ENCODE measurements at places on chromosomes 3 and 15.

- no peak for DNase-seq
Observed at GRCh38 chr3:128394033-128394432, 72.7 kb downstream of the DNAJB8 start.

DNA sequence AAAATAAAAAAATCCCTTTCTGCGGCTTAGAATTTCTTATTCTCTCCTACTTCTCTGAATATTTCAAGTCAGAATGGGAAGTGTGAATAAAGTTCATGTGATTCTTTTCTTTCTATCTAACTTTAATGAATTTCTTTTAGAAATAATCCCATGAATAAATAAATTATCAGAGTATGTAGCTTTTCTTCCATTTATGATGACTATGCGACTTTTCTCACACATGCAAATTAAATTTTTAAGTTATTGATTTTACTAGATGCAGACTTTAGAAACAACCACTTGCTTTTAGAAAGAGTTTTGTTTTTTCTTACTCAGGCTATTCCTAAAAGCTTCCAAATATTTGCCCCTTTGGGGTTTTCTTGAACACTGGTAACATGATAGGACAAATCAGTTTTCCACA, 477.7 kb upstream of the AGTR1 start:
- DNase-seq, result no peak

DNA sequence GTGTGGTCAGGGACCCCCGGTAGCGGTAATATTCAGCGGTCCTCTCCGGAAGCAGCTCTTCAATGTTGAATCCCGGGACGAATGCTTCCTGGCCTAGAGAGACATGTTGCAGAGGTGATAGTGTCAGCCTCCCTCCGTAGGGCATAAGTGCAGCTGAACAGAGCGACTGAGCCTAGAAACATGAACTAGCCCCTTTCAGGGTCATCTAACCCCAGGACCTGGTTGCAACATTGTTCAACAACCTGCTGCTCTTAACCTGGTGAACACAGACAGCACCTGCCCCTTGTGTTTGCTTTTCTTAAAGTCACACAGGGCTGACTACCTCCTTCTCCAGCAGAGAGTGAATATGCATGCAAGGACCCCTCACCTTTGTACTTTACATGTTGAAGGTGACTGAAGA, 41.3 kb downstream of the CA12 start:
- no peak for DNase-seq

GRCh38 chr3:111496894-111497559, 45.0 kb upstream of the CD96 start:
- DNase-seq, result no peak

DNA sequence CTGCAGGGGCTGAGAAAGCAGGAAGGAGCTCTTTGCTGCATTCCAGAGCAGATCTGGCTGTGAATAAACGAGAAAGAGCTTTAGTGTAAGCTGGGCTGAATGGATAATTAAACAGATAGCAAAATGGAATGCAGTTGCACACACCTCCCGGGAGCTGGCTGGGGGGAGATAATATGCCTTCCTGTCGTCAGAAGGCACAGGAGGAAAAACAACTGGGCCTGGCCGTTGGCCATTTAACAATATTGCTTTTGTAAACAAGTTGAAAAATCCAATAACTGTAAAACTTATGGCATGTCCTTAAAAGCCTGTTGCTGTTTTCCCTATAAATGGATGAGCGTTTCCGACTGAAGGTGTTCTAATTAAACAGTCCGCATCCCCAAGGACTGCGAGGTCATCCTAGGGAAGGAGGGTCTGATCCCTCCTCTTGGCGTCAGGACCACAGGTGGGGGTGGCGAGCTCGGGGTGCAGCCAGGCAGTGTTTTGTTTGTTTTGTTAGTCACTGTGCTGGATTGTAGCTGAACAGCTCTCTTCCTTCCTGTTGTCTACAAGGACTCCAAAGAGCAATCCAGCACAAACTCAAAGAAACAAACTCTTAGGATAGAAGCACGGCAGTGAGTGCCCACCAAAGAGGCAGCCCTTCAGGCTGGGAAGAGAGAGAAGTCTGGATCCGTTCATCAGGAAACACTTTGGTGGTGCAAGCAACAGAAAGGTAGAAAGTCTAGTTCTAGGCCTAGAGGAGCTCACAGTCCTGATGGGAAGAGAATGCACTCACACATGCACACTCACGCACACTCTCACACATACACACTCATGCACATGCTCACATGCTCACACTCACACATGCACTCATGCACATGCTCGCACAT, 133.4 kb upstream of the SMAD3 start:
- no peak for DNase-seq

GRCh38 chr3:101146946-101147345, 153.7 kb upstream of the ABI3BP start:
- no peak for DNase-seq

DNA sequence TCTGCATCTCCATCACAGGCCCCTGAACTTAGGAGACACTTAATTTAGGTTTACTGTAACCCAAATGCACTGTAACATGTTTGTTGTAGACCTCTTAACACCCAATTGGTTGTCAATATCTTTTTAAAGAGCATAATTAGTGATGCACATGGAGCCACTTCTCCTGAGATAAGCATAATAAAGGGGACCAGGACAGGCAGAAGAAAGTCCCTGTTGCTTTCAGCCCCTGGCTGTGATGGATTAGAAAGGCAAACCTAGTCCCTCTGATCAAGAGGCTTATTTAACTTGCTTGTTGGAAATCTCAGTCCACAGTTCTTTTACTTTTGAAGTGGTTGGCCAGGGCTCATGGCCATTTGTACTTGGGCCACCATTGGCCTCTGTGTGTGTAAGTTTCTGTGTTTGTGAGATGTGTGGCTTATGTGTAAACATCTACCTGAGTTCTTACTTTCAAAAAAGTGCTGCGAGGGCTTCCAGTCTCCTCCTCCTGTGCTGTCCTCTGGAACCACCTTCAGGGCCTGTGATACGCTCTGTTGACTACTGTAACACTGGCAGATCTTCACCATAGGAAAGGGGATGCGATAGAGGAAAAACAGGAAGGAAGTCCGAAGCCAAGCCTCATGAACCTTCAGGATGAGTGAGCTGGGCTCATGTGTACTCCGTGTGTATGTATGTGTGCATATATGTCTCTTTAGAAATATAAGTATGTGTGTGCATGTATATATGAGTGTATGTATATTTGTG, 136.2 kb downstream of the EPHB1 start:
- DNase-seq, result no peak

- DNase-seq, result no peak
Observed at GRCh38 chr15:101565377-101565776, 75.9 kb upstream of the PCSK6 start.

- no peak for DNase-seq
Observed at GRCh38 chr3:36765104-36765503, 751 bp upstream of the DCLK3 start.

DNA sequence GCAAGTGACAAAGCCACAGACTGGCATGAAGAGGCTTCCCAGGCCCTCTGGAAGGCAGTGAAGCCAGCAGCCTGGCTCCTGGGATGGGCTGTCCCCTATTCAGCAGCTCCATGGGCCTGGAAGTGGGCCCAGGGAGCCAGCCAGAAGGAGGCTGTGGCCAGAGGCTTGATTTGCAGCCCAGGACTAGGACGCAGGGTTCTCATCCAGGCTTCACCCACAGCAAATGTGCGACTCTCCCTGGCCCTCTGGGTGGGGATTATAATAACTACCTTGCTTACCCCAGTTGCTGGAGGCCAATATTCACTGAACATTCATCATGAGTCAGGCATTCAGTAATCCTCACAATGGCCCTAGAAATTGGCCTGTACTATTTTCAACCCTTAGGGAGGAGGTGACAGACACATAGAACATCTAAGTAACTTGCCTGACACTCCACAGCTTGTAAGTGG, 24.6 kb upstream of the SRP14 start:
- DNase-seq, result no peak

DNA sequence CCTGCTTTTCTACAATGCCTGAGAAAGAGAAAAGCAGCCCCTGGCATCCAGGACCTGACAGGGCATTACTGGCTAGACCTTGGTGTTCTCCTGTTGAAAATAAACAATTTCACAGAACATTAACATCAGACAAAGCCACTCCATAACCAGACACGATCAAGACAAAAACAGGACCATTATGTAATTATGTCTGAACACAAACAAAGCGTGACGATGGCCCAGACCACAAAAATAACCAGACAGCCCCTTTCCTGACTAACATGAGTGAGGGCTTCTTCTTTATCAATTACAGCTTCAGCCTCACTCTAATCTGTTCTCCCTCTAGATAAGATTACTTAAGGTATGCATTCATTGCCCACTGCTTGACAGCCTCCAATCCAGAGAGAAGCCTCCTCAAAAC, 172.7 kb upstream of the LMCD1 start:
- no peak for DNase-seq

- no peak for DNase-seq
Observed at GRCh38 chr15:83733691-83734090, 79.8 kb downstream of the ADAMTSL3 start.

DNA sequence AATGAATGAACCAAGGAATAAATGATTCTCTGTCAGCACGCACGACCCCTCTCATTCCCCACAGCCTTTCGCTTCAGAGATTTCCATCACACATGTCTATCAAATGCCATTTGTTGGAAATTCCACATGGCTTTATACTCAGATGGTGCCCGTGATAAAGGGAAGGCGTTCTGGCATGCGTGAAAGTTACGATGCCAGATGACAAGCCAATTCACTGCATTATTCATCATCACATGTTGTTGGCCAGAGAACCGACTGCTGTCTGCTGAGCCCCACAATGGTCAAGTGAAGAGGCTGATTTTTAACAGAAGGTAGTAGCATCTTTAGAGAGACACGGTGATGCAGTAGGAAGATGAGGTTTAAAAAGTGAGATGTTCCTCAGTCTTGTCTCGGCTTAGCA, 74.1 kb upstream of the FRMD4B start:
- no peak for DNase-seq

DNA sequence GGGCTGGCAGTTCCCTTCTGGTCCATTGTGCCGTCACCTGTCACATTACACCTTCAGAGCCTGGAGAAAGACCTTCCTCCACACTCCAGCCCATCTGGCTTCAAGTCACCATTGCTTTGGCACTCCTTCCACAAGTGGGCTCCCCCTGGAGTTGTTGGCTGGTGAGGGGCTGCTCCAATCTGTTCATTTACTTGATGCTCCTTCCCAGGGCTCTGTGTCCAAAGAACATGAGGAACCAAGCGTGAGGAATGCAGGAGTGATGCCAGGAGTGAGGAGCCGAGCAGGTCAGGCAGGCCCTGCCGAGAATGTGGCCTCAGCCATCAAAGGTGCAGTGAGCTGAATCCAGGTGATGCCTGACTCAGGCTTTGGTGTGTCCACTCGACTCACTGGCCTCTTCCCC, 57.2 kb downstream of the OXNAD1 start:
- no peak for DNase-seq

DNA sequence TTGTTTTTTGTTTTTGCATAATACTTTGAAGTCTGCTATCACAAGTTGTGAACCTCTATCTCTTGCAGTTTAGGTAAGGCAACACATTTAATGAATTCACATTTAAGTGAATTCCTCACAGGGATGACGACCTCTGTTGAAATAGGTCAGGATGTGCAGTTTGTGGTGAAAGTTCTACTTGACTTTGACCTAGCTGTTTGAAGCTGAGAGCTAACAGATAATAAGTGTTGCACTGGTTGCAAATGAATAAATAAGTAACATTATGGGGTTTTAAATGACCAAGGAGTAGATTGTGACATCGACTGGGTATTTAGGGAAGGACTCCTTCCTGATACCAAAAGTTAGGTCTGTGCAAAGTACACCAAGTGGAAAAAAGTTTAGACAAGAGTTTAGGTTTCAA, 23.9 kb downstream of the NIT2 start:
- DNase-seq, result no peak
